ENCODE measurements at places on chromosomes 7 and 10.

DNA sequence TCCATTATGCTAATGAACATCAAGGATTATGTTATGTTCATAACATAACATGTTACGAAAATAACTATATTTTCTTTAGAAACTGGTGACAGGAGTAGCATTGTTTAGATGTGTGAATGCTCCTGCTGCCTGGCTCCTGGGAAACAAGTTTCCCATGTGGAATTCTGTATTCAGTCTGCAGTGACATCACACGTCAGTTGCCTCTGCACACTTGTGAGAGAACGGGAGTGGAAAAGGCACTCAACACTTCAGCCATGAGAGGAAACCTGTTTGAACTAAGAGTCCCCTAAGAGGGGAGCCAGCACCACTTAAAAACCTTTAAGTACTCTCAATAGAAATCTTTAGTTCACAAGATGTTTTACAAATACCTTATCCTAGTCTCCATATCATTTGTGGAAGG lies 140.3 kb upstream of the FAM20C start:
- DNase-seq = no peak

DNA sequence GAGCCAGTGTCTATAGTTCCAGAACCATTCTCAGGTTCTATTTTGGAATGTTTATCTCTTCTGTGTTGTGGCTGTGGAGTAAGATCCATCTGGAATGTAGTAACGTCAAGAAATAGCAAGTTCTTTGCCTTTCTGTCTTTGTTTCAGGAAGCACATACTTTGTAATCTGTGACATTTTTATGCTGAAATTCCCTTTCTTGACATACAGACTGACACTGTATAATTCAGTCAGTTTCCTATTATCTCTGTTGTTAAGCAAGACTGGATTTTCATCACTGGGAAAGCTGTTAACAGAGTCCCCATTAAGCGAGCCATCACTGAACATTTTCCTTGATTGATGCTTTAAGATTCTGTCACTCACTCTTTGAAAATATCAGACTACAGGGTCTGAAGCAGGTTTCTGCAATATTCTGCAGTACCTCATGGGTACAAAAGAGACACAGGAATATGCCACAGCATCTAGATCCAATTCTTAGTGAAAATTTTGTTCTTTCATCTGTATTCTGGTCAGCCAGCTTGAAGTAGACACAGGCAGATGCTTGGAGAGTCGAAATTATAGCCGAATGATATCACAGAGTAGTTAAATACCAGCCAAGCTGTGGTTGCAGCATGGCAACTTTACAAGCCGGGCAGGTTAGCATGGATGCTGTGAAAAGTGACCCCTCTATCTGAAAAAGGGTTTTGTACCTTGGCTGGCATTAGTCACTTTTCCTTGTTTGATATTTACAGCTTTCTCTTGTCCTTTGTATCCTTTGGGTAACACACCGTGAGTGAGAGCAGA lies 62.6 kb downstream of the CACNB2 start:
- DNase-seq = peak; percentile 6

GRCh38 chr7:47360301-47360900 lies 221.5 kb downstream of the TNS3 start:
- no peak for DNase-seq

- no peak for DNase-seq
These were observed 92.3 kb upstream of the ZNF438 start for GRCh38 chr10:31123946-31124345.

GRCh38 chr10:81548160-81548559 lies 326.8 kb upstream of the NRG3 start:
- no peak for DNase-seq

GRCh38 chr7:78490524-78490923 lies 692.0 kb downstream of the PHTF2 start:
- DNase-seq = no peak

DNA sequence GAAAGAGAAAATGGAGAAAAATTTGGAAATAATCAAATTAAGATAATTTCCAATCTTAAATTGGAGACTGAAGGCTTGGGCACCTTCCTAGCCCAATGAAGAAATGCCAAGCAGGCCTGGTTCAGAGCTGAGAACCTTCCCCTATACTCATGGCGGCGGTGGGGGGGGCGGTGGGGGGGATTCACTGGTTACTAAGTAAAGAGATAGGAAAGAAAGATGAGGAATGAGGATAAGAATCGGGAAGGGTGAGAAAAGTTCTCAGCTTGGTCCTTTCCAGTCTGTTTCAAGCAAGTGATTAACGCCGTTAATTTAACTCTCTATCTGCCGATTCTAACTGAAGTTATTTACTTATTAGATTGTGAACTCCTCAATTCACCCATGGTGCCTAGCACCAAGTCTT lies 41.5 kb downstream of the DPY19L1 start:
- no peak for DNase-seq
